ENCODE measurements at places on chromosomes 3 and 15. TPM values are rescaled to one million over a fixed set of nuclear protein-coding genes. Genes with fewer than 3 reads are reported as not detected.

DNA sequence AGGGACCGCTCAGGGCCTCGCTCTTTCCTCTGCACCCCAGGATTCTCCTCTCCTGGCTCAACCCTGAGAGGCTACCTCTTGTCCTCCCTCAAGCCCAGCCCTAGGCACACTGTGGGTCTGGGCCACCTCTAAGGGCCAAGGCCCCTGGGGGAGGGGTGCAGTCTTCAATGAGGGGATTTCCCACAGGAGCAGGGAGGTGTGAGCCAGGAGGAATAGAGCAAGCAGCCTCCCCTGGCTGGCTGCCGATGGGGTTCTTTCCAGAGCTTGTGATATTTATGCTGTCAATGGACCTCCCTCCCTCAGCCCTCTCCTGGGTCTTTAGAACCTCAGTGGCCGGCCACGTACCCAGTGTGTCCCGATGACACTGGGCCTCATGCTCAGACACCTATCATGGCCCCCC, 99.5 kb upstream of the RPL32 start:
- no peak for DNase-seq

- DNase-seq: peak; percentile 31
Observed at GRCh38 chr15:73273181-73274002, 95.4 kb downstream of the HCN4 start.

GRCh38 chr3:24417730-24418129, 76.9 kb downstream of the THRB start:
- DNase-seq: no peak

- no peak for DNase-seq
Observed at GRCh38 chr3:56459104-56459496, 9.2 kb downstream of the ERC2 start.

Gene KIF15
- total RNA-seq: 1.1 TPM

Gene ABI3BP
- total RNA-seq: 41.1 TPM

DNA sequence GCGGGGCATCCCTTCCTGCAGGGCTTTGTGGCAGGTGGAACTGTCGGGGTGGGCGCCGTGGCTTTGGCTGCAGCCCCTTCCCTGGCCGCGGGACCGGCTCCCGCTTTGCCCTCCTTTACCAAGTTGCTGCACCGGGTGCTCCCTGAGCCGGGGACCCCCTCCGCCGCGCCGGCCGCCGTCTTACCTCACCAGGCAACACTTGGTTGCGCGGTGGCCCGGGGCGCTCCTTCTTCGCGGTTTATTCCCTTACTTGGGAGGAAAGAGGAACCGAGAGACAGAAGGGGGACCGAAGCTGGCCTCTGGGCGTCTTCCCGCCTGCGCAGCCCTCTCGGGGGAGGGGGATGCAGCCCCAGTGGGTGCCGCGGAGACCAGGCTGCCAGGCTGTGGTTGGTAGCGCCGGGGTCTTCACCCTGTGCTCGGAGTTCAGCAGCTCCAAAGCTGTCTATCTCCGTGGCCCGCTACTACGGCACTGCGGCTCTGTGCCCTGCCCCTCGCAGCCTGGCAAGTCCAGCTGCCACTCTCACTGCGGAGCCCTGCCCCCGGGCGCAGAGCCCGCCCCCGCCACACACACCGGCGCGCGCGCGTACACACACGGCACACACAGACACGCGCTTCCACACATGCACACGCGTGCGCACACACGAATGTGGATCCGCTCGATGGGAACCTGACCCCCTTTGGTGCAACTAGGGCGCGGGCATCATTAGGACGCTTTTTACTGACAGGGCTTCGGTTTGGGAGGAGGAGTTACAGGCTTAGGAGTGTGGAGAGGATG, at the start of gene DGKG:
Gene DGKG, minus strand, starts transcription at position 473 of the 775 bp plus-strand sequence. CDS start 41,775 bp downstream, outside the sequence.
- no peak for DNase-seq

DNA sequence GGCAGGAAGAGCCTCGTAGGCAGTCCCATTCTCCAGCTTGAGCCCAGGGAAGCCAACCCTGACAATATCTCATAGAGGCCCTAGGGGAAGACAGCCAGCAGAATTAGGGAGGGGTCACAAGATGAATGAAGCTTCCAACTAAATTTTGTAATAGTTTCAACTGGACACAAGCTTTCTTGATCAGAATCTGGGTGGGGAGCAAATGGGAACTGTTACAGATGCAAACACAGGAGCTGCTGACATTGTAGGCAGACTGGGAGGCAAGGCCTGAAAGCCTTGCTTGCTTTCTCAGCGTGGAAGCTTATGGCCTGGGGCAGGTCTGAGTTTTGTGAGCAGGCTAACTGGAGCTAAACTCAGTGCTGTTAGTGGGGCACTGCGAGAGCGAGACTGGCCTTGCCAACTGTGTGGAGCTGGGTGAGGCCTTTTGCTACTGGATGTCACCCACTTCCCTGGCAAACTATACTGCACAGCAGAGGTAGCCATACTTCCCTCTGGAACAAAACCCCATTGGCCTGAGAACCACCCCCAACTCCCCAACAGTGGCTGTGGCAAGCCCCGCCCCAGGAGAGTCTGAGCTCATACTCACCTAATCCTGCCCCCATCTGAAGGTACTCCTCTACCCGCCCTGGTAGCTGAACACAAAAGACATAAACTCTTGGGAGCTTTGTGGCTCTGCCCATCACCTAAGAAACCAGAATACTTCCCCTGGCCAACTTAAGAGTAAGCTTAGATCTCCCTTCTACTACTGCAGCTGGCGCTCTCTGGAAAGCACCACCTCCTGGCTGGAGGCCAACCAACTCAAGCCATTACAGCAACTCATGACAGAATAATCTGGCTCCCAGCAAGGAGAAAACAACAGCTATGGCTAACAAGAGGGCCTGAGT, 42.9 kb downstream of the CFAP20DC start:
- DNase-seq: no peak

DNA sequence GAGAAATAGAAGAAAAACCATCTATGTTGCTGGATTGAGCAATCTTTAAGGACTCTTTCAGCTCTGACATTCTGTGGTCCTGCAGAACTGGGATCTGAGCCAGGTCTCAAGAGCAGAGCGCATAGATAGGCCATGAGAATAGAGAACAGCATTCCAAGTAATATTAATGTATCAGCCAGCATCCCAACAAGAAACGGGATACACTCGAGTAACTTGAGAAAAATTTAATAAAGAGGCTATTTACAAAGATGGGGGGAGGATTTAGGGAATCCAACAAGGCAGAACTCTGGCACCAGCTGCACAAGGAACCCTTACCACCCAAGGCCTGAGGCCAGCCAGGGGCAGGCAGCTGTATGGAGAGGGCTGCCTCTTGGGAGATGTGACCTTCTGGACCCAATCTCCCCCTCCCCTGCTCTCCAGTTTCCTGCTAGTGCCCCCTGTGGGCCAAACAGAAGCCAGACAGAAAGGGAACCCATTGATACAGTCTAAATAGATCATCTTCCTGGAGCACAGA, 8.2 kb downstream of the TMOD2 start:
- DNase-seq: no peak

Gene SLC6A1
- total RNA-seq: 0.32 TPM

Gene SPRED1
- total RNA-seq: 28.1 TPM

Gene SH3BP5
- total RNA-seq: 96.2 TPM

Gene TMEM39A
- total RNA-seq: 36.4 TPM

GRCh38 chr15:38374556-38374955, 79.4 kb upstream of the FAM98B start:
- no peak for DNase-seq

Gene ARL6
- 5.4 TPM for total RNA-seq

GRCh38 chr3:42898896-42899675, 6.9 kb upstream of the ZNF662 start:
- DNase-seq: no peak

GRCh38 chr3:58630076-58630709, 36.4 kb downstream of the FAM3D start:
- DNase-seq: peak; percentile 61

DNA sequence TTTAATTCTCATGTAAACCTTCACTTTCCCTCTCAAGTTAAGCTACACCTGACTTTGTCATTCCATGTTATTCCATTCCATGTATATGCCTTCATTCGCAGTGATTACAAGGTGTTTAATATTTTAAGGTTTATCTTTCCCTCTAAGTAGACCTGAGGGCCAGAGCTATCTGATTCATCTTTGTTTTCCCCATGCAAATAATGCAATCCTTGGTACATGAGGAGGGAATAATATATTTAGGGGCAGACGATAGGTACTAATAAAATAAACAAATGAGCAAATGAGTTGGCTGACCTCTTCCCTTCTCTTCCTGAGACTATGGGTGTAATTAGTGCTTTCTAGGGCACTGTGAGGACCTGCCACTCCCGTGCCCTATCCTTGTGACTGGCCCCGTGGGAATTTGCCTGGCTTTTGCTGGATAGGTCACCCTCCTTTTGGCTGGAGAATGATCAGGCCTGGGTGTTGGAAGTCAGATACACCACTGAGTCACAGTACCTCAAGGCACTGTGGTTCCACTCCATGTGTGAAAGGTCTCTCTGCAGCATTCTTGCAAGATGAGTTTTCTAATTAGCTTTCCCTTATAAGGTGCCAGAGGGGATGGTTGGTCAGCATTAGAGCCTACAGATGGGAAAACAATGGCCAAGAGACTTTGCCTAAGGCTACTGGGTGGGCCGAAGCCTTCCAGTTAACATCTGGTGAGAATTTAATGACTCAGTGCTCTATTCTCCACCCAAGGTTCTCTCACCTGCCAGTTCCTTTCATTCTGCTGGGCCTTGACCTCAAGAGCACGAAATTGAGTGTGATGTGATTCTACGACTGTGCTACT, 183.2 kb downstream of the P3H2 start:
- no peak for DNase-seq
